Myocyte (in vitro differentiated cells): ENCODE measurements at places on chromosomes 1 and 21. TPM values are rescaled to one million over a fixed set of nuclear protein-coding genes. Genes with fewer than 3 reads are reported as not detected.

The RIMKLA gene
- not detected in 2 replicates for total RNA-seq

The GBP6 gene
- total RNA-seq = 0.16 TPM in 1 of 2 replicates, not detected in the other

The MAP3K7CL gene
- total RNA-seq = 57.4 and 115 TPM in 2 replicates

The MYCL gene
- 77.9 and 143 TPM in 2 replicates for total RNA-seq

The OR2L13 gene
- not detected in 2 replicates for total RNA-seq

The LAD1 gene
- total RNA-seq = 22.3 and 27.0 TPM in 2 replicates

The S100A3 gene
- total RNA-seq = 7.8 and 10.8 TPM in 2 replicates

The NID1 gene
- 7.8 and 8.7 TPM in 2 replicates for total RNA-seq

The TMPRSS15 gene
- total RNA-seq = 0.05 TPM in 1 of 2 replicates, not detected in the other

The LENEP gene
- not detected in 2 replicates for total RNA-seq

The CRABP2 gene
- total RNA-seq = 5.3 and 6.2 TPM in 2 replicates

The TNNI3K gene
- total RNA-seq = 0.57 and 0.70 TPM in 2 replicates

The GIPC2 gene
- 2.2 and 2.3 TPM in 2 replicates for total RNA-seq

The MAN1C1 gene
- 6.6 and 8.8 TPM in 2 replicates for total RNA-seq

The SHISAL2A gene
- not detected in 2 replicates for total RNA-seq

The PSRC1 gene
- 3.6 and 4.0 TPM in 2 replicates for total RNA-seq

The EGLN1 gene
- 23.4 and 27.8 TPM in 2 replicates for total RNA-seq

The SLAMF7 gene
- not detected in 2 replicates for total RNA-seq

The LRRC3 gene
- not detected in 2 replicates for total RNA-seq

The OR6N1 gene
- total RNA-seq = not detected in 2 replicates

The SPRR1B gene
- total RNA-seq = not detected in 2 replicates

The TTC22 gene
- total RNA-seq = not detected in 2 replicates

The B4GALT3 gene
- total RNA-seq = 32.8 and 34.3 TPM in 2 replicates

The C1orf87 gene
- 0.35 and 0.36 TPM in 2 replicates for total RNA-seq

The RHEX gene
- not detected in 2 replicates for total RNA-seq

The HMCN1 gene
- 0.05 and 2.2 TPM in 2 replicates for total RNA-seq

The CYP4A11 gene
- not detected in 2 replicates for total RNA-seq

The UQCRHL gene
- 1.5 and 1.6 TPM in 2 replicates for total RNA-seq

The KRTAP27-1 gene
- not detected in 2 replicates for total RNA-seq

The RNU1-3 gene
- not detected in 2 replicates for total RNA-seq
